ENCODE measurements at places on chromosomes 5 and 9.

- no peak for DNase-seq
These were observed 35.6 kb upstream of the NIM1K start for GRCh38 chr5:43156388-43156787.

DNA sequence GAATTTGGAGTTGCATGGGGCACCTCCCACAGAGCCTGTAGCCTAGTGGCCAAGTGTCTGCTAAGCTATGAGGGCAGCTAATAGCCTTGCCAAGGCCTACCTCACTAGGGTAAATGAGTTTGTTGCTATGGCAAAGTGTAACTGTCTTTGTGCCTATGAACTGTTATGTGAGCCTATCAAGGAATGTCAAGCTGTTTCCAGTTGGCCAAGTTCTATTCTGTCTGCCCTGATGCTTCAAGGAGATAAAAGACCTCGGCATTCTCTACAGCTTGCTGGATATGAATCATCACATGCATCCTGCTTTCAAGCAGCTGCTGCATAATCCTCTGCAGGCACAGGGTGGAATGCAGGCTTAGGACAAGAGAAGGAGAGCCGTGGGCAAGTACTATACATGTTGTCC, 69.8 kb upstream of the CCDC112 start:
- no peak for DNase-seq

DNA sequence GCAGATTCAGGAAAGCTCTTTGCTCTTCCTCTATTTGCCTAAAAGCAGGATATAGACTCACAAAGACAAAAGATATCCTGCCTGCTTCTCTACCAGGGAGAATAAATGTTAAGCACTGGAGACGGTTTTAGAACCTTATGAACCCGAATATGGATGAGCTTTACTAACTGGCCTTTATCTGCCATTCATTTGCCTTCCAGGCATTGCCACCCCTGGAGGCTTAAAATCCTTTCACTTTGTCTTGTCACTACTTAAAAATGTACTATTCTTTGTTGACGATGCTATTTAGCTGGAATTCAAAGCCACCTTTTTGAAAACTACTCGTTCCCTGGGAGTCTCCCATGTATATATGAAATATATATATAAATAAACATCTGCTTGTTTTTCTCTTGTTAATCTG, 23.2 kb upstream of the LVRN start:
- no peak for DNase-seq

GRCh38 chr9:37727013-37727412, 26.6 kb upstream of the TRMT10B start:
- no peak for DNase-seq

DNA sequence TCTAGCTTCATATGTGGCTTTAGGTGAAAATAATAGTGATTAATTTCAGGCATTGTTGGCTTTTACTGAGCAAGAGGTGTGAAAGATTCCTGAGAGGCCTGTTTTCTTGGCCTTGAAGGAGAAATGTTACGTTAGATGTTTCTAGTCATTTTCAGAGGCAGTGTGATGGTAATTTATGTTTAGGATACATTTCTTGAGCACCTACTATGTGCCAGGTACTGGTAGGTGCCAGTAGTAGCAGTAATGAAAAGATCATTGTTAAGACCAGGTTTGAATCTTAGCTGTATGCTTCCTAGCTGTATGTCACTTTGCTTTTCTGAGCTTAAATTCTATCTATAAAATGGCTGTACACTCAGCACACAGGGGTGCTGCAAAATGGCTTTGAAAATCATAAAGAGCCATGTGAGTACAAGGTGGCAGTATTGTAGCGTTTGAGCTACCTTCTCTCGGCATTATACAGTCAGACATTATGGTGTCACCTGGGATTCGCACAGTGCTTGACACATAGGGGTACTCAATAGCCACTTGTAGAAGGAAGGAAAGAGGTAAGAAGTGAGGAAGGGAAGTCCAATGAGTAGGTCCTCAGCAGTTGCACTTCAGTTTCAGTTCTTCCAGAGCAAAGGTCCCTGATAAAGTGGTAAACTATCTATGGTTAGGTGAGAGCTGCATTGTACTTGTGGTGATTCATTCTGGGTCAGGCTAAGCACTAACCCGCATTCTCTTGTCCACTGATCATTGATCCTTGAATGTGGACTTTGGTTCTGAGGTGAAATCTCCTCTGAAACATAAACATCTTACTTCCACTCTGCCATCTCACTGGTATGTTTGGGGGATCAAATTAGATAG, 166.5 kb upstream of the NR3C1 start:
- no peak for DNase-seq

- no peak for DNase-seq
These were observed 466.3 kb downstream of the GADD45G start for GRCh38 chr9:90070931-90071660.

GRCh38 chr9:130930804-130931349, 8.2 kb downstream of the FIBCD1 start:
- DNase-seq: no peak

- no peak for DNase-seq
These were observed 745.2 kb upstream of the C9orf72 start for GRCh38 chr9:28318515-28318914.

DNA sequence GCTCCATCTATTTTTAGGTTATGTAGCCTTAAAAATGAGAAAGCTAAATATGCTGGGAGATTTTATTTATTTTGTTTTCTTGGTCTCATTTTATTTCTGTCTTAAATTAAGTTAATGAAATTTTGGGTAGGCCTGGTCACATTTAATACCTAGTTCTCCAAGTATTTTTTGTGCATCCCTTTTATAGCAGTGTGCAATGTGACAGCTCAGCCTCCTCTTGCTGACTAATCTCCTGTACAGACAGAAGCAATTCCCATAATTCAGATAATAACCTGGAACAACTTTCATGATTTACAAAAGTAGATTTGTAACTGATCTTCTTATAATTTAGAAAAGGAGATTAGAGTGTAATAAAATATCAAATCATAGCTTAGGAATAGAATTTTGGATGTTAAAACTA, 403.9 kb downstream of the ADGRV1 start:
- DNase-seq: no peak

DNA sequence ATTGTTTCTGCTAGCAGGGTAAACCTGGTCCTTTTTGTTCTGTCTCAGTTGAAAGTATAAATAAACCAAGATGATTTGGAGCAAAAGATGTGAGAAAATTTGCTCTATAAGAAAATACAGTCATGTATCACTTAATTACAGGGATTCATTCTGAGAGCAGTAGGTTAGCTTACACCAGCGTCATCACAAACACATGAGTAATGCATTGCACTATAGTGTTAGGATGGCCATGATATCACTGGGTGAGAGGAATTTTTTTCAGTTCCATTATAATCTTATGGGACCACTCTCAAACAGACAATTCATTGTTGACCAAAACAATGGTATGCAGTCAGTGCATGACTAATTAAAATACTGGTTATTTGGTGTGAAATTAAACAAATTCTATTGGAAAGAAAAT, 430.9 kb downstream of the CHSY3 start:
- no peak for DNase-seq

- DNase-seq: no peak
These were observed 209.6 kb upstream of the CDH10 start for GRCh38 chr5:24854350-24854749.

GRCh38 chr5:50855001-50855400, 188.6 kb downstream of the PARP8 start:
- no peak for DNase-seq

GRCh38 chr9:130847306-130848217, 12.5 kb downstream of the ABL1 start:
- DNase-seq: no peak

DNA sequence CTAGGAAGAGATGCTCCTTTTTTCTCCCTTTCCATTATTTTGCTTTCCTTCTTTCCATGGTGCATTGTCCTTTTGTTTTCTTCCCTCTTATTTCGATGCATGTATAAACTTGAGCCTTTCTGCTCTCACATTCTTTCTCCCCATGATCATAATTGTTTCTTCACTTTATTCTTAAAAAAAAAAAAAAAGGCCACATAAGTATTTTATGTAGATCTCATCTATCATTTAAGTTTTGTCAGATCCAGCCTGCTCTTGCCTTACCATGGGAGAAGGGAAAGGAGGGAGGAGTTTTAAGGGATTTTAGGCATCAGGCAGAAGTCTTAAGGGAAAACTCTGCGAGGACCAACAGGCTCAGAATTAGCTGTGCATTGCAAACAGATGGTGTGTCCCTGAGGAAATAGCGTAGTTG, 11.1 kb downstream of the TGFBR1 start:
- no peak for DNase-seq

DNA sequence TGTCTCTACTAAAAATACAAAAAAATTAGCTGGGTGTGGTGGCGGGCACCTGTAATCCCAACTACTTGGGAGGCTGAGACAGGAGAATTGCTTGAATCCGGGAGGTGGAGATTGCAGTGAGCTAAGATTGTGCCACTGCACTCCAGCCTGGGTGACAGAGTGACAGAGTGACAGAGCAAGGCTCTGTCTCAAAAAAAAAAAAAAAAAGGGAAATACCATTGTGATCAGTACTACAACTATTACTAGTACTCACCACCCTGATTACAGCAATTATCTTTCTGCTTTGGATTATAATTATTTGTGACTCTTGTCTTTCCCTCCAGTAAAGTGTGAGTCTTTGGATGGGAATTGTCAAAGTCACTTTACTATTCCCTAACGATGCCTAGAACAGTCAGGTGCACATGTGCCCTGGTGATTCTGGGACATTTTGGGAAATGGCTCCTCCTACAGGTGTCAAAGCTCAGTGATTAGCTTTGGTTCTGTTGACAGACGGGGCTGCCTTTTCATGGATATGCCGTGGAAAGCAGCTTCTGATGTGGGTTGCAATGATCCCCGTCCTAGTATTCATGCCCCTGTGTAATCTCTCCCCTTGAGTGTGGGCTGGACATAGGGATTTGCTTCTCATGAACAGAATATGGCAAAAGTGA, 31.8 kb upstream of the FRRS1L start:
- no peak for DNase-seq

DNA sequence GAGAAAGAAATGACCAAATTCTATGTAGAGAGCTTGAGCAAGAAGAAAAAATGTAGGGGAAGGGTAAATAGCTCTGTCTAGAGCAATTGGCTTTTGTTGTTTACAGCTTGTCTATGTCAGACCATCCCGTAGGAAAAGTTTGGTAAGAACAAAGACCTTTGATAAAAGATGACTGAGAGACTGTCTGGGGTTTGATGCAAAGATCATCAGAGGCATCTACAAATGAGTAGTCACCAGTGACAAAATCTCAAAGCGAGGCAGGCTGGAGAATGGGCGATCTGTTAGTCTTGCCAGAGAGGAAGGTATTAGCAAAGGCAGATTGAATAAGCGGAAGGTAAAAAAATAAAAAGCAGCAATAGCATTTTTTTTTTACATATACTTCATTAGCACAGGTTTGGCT, 125.0 kb upstream of the RASGRF2 start:
- DNase-seq: no peak

GRCh38 chr9:104774831-104775573, 11.1 kb downstream of the NIPSNAP3B start:
- DNase-seq: no peak

DNA sequence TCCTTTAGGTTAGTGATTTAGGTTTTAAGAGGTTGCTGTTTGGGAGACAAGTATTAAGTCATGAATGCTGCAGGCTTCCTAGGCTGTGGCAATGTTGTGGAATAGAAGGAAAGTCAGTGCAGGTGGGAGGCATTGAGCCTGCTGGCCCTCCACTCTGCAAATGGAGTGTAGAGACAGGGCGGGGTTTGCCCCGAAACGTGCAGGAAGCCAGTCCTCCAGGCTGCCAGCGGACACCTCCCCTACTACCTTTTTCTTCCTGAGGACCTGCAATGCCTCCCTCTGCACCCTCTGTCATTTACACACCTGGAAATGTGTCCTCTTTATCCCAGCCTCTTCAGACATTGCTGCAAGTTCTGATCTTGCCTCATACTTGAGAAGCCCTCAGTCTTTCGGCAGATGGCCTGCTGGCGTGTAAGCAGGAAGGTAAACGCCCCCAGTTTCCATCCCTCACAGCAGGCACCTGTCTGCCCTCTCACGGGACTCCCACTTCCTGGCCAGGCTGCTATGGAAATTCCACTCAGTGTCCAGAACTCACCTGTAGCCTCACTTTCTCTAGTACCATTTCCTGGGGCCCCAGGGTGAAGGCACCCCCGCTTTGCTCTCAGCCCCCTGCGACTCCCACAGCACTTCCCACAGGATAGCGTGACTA, 81.6 kb upstream of the BOD1 start:
- DNase-seq: no peak

DNA sequence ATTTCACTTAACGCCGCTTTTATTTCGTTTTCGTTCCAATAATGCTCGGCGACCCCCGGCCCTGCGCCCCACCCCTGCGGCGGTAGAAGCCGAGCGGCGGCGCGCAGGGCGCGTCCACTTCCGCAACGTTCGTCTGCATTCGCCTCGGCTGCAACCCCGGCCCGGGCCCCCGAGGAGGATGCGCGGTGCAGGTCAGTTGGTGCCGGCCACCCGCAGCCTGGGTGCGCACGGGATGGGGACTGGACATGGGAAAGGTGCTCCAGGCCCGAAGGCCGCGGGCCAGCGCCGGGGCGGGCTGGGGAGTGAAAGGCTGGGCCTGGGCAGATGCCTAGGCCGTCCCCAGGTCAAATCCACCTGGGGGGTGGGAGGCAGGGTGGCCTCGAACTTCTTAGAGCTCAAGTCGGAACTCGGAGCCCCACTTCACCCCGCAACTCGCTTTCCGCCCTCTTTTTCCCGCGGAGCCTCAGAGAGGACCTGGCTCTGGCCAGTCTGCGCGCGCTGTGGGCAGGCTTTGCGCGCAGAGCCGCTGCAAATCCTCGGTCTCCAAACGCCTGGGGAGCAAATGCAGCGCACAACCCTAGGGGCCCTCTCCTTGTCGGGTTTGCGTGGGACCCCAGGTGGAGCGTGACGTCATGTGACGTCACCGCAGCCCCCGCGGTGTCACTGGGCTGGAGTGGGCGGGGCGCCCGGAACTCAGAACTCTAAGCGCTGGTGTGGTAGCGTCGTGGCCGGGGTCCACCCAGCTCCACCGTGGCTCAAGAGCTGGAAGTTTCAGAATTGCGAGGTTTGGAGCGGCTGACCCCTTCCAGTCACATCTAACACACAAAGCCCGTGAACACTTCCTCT, 3.3 kb downstream of the TLX3 start:
- no peak for DNase-seq

DNA sequence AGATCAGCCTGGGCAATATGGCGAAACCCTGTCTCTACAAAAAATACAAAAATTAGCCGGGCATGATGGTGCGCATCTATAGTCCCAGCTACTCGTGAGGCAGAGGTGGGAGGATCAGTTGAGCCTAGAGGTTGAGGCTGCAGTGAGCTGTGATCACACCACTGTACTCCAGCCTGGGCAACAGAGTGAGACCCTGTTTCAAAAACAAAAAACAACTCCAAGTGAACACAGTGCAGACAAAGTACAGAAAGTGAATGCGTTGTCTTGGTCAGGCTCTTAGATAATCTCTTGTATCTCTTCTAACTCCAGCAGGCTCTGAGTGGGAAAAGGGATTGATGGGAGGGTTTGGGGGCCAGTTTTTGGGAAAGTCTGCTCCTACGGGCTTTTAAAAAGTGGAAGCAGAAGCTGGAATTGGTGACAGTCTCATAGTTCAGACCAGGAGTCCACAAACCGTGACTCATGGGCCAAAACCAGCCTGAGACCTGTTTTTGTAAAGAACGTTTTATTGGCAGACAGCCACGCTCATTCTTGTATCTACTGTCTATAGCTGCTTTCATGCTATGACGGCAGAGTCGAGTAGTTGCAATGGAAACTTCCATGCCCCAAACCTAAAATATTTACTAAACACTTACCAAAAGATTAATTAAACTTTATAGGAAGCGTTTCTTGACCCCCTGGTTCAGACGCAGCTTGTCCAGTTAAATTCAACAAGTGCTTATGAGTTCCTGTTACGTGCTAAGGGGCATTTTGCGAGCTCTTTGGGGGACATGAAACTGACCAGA, 32.9 kb downstream of the NDST1 start:
- no peak for DNase-seq

- DNase-seq: no peak
These were observed 22.4 kb upstream of the DEPDC1B start for GRCh38 chr5:60722416-60722815.

Data from activated CD8-positive, alpha-beta memory T cell treated with anti-CD3 and anti-CD28 coated beads for 48 hours (primary cell).